ENCODE measurements at places on chromosomes 13 and 19.

GRCh38 chr19:12364391-12365235, 870 bp downstream of the ZNF442 start:
- peak; percentile 30 for DNase-seq

- DNase-seq: no peak
Observed at GRCh38 chr13:109301726-109302125, 484.7 kb downstream of the IRS2 start.

GRCh38 chr19:1302533-1303239, 17.0 kb downstream of the EFNA2 start:
- no peak for DNase-seq

- DNase-seq: peak; percentile 40
Observed at GRCh38 chr13:93147298-93147645, 79.3 kb upstream of the GPC6 start.

- DNase-seq: no peak
Observed at GRCh38 chr13:69872321-69873047, 235.1 kb upstream of the ATXN8OS start.

- peak; percentile 59 for DNase-seq
Observed at GRCh38 chr19:18340190-18340989, at the start of gene PGPEP1. TSS of gene PGPEP1 (plus strand) at chr19:18340598. CDS start at chr19:18340682, 84 bp downstream.

DNA sequence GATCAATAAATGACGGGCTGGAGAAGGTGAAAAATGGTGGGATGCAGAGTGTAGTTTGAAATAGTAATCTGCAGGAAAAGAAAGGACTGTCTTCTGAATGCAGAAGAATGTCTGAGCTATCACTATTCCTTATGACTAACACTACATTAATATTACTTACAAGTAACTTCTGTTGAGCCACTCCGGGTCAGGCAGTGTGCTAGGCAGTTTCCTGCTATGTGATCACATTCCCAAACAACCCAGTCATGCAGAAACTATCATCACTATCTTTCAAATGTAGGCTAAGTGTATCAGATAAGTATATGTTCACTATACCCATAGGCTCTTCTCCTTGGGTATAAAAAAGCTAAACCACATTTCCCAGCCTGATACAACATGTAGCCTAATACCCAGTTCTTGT, 6.6 kb downstream of the ZNF599 start:
- DNase-seq: peak; percentile 34

GRCh38 chr19:50563597-50563996, 4.6 kb downstream of the LRRC4B start:
- no peak for DNase-seq

DNA sequence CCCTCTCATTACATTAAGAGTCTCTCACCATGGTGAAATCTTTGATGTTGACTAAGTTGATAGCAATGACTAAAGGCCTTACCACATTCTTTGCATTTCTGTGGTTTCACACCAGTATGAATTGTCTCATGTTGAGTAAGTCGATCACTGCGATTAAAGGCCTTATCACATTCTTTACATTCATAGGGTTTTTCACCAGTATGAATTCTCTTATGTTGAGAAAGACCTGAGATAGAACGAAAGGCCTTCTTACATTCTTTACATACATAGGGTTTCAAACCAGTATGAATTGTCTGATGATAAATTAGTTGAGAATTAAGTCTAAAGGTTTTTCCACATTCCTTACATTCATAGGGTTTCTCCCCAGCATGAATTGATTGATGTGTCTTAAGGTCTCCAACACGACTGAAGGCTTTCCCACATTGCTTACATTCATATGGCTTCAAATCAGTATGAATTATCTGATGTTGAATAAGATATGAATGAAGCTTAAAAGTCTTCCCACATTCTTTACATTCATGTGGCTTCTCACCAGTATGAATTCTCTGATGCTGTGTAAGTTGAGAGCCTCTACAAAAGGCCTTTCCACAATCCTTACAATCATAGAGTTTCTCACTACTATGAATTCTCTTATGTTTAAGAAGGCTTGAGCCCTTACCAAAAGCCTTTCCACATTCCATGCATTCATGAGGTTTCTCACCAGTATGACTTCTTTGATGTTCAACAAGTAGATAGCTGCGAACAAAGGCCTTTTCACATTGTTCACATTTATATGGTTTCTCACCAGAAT, 45.6 kb downstream of the ZNF283 start:
- DNase-seq: peak; percentile 5

DNA sequence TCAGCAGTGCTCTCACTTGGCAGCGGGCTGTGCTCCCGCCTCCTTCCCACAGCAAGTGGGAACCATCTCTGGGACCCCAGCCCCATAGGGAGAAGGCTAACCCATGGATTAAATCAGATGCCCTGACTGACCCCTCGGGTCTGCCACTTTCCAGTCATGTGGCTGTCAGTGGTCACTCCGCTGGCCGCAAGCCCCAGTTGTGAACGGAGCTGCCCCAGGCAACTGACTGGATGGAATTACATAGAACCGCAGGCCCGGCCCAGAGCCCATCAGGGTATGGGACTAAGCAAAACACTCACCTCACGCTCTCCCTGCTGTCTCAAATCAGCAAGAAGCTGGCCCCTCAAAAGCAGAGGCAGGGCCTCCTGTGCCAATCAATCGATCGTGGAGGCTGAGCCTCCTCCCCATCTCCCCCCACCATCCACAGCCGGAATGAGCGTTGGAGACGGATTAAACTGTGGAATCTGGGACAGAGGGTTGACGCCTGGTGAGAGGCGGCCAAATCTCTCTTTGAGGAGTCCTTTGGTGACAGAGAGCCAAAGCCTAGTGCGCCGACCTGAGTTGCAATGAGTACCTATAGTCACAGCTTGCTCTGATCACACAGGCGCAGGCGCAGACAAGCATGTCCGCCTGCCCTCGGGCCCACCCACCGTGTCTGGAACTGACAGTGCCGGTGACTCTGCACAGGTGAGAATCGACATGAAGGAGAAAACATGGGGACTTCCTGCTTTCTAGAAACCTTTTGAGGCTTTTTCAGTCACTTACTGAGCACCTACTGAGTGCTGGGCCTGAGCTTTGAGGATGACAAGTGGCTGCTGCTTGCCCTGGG, 38.7 kb downstream of the PBX4 start:
- no peak for DNase-seq

DNA sequence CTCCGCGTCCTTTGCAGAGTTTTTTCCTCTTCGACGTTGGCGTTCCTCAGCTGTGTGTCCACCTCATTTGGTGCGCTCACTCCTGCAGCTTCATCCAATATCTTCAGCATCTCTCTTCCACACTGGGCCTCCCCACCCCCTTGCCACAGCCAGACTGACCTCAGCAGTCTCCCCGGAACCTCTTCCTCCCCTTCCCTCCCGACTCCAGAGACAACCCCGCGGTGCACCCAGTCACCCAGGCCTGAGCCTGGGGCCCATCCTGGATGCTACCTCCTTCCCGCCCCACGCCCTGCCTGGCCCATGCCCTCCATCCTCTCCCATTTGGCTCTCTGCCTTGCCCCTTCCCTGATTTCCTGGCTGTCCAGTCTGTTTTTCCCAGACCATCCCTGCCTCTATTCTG, 8.1 kb upstream of the C5AR2 start:
- DNase-seq: no peak

DNA sequence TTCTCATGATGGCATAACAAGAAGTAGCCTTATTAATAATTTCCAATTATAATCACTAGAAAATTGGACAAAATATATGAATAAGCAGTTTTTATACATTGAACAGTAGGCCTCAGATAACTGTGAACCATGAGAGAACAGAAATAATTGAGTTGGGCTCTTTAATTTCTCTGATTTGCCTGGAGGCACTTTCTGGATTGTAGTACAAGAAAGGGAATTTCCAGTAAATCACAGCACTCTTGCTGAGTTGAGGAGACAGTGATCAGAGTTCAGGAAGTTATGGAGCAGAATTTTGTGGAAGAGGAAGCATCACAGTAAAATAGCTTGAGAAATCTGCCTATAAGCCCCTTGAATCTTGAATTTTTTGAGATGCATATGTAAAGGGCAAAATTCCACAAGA, 216.2 kb downstream of the MAB21L1 start:
- no peak for DNase-seq

GRCh38 chr19:17860331-17860992, 752 bp downstream of the RPL18A start:
- DNase-seq: peak; percentile 27

DNA sequence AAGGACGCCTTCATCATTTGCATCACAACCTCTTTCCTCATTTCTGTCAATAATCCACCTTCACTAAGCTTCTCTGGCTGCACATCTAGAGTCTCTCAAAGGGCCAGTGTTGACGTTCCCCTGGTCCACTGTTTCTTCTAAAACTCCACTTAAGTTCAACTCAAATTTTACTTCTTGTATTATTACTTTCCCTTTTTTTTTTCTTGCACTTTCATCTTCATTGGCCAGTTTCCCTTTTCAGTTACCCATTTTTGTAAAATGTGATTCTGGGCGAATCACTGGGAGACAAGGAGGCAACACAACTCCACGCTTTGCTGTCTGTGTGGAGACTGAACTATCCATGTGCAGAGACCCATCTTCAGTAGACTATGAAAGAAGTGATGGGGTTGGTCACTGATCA, 128.6 kb upstream of the RNF113B start:
- DNase-seq: no peak

- no peak for DNase-seq
Observed at GRCh38 chr13:19665427-19665859, 32.0 kb downstream of the MPHOSPH8 start.

GRCh38 chr19:49524812-49525455, 2.9 kb upstream of the RCN3 start:
- DNase-seq: no peak
